ENCODE measurements at places on chromosomes 6 and 20.

GRCh38 chr6:4568138-4568537 lies 208.1 kb upstream of the CDYL start:
- no peak for DNase-seq

- no peak for DNase-seq
Measured at GRCh38 chr6:56977192-56977591, 22.3 kb downstream of the BEND6 start.

DNA sequence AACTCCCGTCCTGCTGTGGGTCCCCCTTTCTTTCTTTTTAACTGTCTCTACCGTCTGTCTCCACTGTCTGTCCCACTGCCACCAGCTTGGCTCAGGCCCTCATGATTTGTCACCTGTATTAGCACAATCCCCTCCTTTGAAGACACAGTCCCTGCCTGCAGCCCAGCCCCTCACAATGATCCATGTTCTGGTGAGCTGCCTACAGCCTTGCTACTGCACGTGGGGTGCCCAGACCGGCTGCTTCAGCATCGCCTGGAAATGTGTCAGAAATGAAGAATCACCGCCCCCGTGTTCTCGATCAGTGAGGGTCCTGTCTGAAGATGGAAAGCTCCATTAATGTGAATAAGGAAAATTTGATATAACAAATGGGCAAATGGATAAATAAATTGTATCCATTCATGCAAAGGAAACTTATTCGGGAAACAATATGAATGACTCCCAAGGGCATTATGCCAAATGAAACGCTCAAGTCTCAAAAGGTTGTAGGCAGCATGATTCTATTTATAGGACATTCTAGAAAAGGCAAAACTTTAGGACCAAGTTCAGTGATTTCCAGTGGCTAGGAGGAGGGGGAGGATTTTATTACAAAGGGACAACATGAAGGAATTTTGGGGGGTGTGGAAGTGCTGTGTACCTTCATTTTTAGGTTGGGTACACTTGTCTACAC lies 59.4 kb upstream of the CD83 start:
- no peak for DNase-seq

DNA sequence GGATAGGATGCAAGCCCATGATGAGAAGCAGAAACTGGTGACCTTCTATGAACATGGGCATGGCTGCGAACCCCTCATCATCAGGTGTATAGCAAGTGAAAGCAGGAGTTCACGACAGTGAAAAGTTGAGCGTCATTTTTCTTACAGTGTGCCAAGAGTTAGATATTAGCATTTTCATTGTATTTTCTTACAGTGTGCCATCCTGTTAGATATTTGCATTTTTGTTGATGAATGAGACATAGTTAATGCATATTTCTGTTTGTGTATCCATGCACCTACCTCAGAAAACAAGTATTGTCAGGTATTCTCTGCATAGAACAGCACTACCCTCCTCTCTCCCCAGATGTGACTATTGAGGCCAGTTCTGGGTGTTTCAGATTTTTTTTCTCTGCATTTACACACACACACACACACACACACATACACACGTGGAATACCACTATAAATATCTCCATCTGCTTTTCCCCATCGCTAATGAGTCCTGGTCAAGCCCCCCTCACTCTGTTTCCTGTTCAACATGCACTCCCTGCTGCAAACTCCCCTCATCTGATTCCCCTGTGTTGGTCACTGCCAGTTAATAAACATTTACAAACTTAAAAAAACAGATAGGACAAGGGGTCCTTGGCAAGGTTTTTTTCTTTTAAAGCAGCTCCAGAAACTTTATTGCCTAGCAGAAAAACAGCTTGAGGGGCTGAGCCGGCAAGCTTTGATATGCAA lies 41.7 kb downstream of the PLN start:
- no peak for DNase-seq

DNA sequence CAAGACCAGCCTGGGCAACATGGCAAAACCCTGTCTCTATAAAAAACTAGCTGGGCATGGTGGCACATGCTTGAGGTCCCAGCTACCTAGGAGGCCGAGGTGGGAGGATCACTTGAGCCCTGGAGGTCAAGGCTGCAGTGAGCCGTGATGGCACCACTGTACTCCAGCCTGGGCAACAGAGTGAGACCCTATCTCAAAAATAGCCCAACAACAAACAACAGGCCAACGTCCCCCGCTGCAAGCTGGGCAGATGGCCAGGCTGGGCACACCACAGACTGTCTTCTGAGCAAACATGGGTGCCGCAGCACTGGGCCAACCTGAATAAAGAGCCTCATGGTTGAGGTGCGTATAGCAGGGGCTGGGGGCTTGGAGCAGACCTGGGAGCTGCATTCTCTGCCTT lies 46.6 kb upstream of the SRF start:
- DNase-seq = no peak

DNA sequence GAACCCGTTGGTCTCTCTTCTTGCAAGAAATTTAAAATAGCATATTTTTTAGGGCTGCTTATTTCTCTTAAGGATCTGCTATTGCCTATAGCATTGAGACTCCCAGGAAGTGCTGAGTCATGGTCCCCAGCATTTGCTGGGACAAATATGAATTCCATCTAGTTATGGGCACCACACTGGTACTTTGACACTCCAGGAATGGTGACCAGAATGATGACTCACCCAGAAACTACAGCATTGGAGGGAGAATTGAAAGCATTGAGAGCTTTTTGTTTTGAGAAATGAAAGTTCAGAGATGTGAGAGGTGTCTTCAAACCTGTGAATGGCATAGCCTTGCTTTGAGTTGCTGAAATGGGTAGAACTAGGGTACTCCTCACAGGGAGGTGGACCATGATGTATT lies 699.7 kb downstream of the DHX35 start:
- no peak for DNase-seq

Data from trophoblast cell (in vitro differentiated cells and primary cell).